ENCODE measurements at places on chromosomes 3 and 15.

GRCh38 chr3:142595581-142595950 lies 627 bp upstream of the PLS1 start:
- no peak for ATAC-seq

- ATAC-seq, result no peak
Observed at GRCh38 chr3:170740726-170741591, 129.0 kb downstream of the RPL22L1 start.

GRCh38 chr3:56612146-56612545 lies 55.2 kb downstream of the CCDC66 start:
- ATAC-seq, result no peak

- no peak for ATAC-seq
Observed at GRCh38 chr15:41024131-41024530, 70.9 kb downstream of the CHAC1 start.

- peak; percentile 67 for ATAC-seq
Observed at GRCh38 chr3:32493437-32494414, 8.9 kb downstream of the CMTM6 start.

GRCh38 chr15:62486041-62486440 lies 321.0 kb upstream of the C2CD4B start:
- no peak for ATAC-seq

All from activated CD4-positive, CD25-positive, alpha-beta regulatory T cell treated with anti-CD3 and anti-CD28 coated beads, Interleukin-2, amount 50 U/mL, for 24 hours (primary cell).